A673 (cell line): ENCODE measurements at places on chromosomes 12 and 14.

- no peak for DNase-seq
Measured at GRCh38 chr14:100532154-100532861, 54.9 kb downstream of the BEGAIN start.

GRCh38 chr12:117521346-117521745 is 159.9 kb upstream of the NOS1 start:
- DNase-seq, result no peak

- no peak for DNase-seq
Measured at GRCh38 chr12:65945457-65945856, 121.2 kb downstream of the HMGA2 start.

DNA sequence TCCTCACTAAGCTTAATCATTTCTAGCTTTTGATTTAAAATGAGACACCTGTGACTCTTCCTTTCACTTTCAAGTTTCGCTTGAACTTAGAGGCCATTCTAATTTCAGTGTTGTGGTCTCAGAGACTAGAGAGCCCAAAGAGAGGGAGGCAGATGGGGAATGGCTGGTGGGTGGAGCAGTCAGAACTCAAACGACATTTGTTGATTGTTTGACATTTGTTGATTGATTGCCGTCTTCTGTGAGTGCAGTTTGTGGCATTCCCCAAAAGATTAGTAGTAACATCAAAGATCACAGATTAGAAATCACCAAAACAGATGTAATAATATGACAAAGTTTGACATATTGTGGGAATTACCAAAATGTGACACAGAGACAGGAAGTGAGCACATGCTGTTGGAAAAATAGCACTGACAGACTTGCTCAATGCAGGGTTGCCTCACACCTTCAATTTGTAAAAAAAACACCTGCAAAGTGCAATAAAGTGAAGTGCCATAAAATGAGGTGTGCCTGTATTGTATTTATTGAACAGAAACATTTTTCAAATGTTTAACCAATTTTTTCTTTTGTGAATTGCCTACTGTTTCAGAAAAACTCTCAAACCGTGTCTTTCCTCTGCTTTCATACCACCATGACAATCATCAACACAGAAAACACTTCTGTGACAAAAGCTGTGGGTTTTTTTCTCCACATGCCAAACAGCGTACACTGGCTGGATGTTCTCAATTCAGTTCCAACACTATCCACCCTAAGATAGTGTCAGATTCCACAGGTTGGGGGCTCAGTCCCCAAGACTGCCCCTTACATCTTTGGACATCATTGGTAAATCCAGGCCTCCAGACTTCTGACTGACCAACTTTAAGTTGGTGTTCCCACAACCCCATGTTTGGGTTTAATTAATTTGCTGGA is 376.3 kb upstream of the RGS6 start:
- peak; percentile 32 for DNase-seq
